ENCODE measurements at places on chromosomes 11 and 22. TPM values are rescaled to one million over a fixed set of nuclear protein-coding genes. Genes with fewer than 3 reads are reported as not detected.

DNA sequence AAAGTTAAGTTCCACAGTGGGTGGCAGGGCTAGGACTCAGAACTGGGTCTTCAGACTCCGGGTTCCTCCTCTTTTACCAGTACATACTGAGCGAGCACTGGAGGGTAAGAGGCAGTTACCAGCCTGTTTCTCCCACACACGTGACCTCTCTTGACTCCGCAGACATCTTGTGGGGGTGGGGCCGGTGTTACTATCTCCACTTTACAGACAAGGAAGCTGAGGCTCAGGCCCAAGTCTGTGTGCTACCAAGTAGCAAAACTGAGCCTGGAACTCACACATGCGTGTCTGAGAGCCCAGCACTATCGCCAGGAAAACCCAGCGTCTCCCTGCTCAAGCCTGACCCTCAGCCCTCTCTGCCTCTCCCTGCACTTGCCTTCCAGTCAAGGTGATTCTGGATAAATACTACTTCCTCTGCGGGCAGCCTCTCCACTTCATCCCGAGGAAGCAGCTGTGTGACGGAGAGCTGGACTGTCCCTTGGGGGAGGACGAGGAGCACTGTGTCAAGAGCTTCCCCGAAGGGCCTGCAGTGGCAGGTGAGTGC is 16.0 kb upstream of the SMIM35 start:
- no peak for DNase-seq

GRCh38 chr11:33835143-33835878 is 56.6 kb downstream of the LMO2 start:
- DNase-seq, result no peak

DNA sequence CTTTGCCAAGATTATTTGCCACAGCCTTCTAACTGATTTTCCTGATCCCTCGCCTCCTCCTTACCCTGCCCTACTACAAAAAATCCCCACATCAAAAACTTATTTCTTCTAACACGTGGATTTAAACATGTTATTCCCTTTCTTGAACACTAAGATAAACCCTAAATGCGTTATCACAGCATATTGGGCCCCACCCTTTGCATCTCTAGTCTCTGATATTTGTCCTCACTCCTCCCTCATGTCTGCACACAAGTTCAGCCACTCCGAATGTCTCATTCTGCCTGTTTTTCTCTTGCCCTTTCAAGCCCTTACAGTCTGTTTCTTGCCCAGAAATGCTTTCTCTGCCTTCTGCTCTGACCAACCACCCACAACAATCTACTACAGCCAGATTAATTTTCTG is 10.6 kb upstream of the ACER3 start:
- DNase-seq, result no peak

- DNase-seq, result no peak
These were observed 297.7 kb upstream of the CCDC90B start for GRCh38 chr11:83583757-83584366.

GRCh38 chr22:39925909-39926679 is 25.2 kb downstream of the GRAP2 start:
- DNase-seq, result no peak

- no peak for DNase-seq
These were observed 338.0 kb downstream of the TENM4 start for GRCh38 chr11:79102840-79103239.

DNA sequence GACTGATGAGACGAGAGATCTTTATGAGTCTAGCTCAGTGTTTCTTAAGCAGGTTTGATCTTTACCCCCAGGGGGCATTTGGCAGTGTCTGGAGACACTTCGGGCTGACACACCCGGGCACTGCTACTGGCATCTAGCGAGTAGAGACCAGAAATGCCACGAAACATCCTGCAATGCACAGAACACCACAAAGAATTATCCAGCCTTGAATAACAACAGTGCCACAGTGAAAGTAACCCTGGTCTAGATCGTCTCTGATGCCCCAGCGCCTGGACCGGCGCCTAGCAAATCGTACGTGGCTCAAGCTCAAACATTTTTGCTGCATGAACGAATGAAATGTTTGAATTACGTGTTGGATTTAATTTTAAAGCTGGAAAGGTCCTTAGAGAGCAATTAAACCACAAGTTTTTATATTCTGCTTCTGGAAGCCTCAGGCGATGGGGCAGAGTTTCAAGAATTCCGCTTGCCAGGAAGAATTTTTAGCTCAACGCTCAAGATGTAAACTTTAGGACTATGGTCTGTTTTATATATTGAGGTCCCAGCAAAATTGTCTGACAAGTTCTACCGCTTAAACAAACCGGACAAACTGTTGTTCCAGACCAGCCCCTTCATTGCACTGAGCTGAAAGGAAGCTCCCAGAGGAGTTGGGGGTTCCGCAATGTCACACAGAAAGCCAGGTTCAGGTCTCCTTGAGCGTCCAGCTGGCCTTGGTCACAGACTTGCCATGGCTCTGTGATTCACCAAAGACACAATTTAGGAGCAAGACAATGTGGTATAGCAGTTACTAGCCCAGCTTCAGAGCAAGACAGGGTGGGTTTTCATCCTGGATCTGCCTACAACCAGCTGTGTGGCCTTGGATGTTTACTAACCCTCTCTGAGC is 44.2 kb upstream of the SMTN start:
- DNase-seq, result no peak

- DNase-seq, result no peak
These were observed 131.1 kb downstream of the RASSF10 start for GRCh38 chr11:13140028-13140870.

- DNase-seq, result no peak
These were observed 48.4 kb downstream of the DBX1 start for GRCh38 chr11:20111871-20112270.

DNA sequence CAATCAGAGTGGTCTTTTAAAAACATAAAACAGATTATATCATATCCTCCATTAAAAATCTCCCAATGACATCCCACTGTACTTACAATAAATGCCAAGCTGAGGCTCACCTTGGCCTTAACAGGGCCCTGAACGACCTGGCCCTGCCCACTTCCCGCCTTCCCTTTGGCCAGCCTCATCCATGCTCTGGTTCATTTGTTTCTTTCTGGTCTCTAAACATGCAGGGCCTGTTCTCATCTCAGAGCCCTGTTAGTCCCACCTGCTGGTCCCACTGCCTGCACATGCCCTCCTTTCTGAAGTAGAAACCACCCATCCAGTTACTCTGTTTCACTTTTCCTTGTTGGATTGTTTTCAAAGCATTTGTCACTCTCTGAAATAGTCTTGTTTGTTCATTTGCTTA is 227.4 kb downstream of the INSC start:
- DNase-seq, result no peak

GRCh38 chr11:79047980-79048379 is 392.9 kb downstream of the TENM4 start:
- no peak for DNase-seq

- no peak for DNase-seq
These were observed 2.0 kb downstream of the HBG1 start for GRCh38 chr11:5247472-5248192.

GRCh38 chr11:85783758-85784157 is 27.2 kb downstream of the SYTL2 start:
- no peak for DNase-seq

- DNase-seq, result no peak
These were observed 32.2 kb downstream of the SBF2 start for GRCh38 chr11:10261821-10262220.

DNA sequence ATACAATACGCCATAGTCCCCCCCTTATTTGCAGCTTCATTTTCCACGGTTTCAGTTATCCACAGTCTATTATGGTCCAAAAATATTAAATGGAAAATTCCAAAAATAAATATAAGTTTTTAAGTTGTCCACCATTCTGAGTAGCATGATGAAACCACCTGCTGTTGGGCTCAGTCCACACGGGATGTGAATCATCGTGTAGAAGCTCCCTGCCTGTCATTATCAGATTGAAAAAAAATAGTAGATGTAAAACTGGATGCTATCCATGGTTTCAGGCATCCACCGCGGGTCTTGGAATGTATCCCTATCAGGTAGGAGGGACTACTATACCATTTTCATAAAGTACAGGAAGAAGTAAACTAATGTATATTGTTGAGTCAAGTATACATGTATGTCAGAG is 127.4 kb downstream of the TTC17 start:
- no peak for DNase-seq

- no peak for DNase-seq
These were observed 78.9 kb upstream of the POU2AF2 start for GRCh38 chr11:111166598-111166997.

- no peak for DNase-seq
These were observed 728 bp downstream of the RPL3 start for GRCh38 chr22:39318507-39319283.

The CRYBA4 gene
- total RNA-seq, result not detected

The KCNA4 gene
- total RNA-seq, result 5.3 TPM

The APOBEC3B gene
- total RNA-seq, result 0.52 TPM

The LRRC74B gene
- not detected for total RNA-seq

The KIAA1671 gene
- 12.2 TPM for total RNA-seq

The KRTAP5-2 gene
- not detected for total RNA-seq

The CARD16 gene
- total RNA-seq, result 8.3 TPM

The WNT7B gene
- total RNA-seq, result not detected

The RAG1 gene
- total RNA-seq, result 1.6 TPM

Data from left ventricle myocardium inferior (tissue), 1 donor.